ENCODE measurements at places on chromosomes 7 and 10.

DNA sequence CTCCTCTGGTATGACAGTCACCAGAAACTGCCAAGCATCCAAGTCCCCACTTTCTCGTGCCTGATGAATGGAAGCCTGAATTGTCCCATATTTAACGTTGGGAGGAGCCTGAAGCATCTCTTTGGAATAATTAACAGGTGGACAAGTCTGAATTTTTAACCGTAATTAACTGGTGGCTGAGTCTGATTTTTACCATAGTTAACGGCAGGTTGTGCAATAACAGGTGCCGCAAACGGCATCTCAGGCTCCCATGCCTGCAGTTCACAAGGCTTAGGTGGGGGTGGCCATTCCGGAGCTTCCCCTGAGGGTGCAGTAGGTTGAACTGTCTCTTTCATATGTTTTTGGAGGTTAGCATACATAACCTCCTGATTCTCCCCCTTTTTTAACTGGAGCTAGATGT, 2.0 kb upstream of the GIMAP4 start:
- no peak for DNase-seq

GRCh38 chr10:44178856-44179255, 206.0 kb downstream of the CXCL12 start:
- DNase-seq: no peak

GRCh38 chr10:126528315-126528835, 140.1 kb upstream of the ADAM12 start:
- no peak for DNase-seq

DNA sequence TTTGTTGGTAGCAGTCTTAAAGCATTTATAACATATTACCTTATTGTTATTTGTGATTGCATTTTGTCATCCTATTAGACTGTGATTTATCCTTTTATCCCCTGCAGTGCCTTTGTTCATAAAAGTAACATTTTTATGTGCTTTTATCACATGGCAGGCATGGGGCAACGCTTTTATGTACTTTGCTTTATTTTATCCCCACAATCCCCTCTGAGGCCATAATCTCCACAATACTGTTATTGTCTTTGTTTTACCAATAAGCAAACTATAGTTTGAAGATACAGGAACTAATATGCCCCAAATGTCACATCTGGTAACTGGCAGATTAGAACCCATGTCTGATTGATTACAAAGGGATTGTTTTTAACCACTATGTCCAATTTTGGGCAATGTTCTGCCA, 613.5 kb downstream of the REEP3 start:
- DNase-seq: no peak

DNA sequence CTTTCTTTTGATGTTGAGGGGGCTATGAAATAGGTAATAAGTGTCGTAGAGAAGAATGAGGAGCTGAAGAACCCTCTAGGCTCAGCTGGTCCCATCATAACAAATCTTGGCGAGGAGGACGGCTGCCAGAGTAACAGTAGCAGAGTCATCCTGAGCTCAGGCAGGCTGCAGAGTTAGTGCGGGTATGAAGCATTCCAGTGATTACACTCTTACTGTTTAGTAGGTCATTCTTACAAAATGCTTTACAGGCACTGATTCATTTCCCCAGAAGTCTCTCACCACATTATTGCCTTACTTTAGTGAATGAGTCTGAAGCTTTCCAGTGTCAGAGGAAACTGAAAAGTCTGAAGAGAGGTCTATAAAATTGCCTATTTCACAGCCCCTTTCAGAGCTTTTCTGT, 43.9 kb upstream of the GPR158 start:
- DNase-seq: peak; percentile 69

- peak; percentile 73 for DNase-seq
These were observed 516.7 kb upstream of the CELF2 start for GRCh38 chr10:10500937-10501336.

DNA sequence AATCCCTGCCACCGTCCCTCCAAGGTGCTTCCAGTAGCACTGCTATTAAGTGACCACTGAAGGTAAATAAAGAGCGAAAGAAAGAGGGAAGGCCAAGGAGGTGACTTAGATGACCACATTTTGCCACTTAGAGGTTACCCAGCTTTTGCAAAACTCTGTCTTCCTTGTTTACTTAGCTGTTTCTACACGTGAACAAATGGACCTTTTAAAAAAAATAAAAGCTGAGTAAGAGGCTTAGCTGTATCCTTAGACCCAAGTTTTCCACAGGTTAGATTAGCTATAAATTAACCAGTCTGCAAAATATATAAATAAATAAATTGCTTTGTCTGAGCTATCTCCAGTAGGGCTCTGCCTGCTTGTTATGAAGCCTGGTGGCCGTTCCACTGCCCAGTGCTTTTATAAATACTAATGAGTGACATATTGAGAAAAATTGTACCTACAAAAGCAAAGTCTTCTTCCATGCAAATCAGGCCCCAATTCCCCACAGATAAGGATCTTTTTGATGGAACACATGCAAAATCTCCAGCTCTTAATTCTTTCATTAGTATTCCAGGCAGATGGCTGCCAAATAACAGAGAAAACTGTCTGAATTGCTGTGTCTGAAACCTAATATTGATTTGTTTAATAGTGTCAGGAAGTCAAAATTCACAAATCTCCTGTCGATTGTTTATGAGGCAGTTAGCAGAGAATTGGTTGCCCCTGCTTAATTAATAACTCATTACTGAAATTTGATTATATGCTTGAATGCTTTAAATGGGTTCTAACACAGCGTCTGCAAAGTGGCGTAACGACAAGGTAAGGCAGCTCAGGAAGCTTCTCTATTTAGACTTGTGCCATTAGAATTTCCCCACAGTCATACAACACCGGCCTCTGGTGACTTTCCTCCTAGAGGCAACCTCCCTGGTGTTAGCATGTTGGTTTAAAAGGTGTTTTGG, 176.7 kb downstream of the EMX2 start:
- DNase-seq: no peak

GRCh38 chr7:8637322-8637721, 203.9 kb downstream of the NXPH1 start:
- no peak for DNase-seq

DNA sequence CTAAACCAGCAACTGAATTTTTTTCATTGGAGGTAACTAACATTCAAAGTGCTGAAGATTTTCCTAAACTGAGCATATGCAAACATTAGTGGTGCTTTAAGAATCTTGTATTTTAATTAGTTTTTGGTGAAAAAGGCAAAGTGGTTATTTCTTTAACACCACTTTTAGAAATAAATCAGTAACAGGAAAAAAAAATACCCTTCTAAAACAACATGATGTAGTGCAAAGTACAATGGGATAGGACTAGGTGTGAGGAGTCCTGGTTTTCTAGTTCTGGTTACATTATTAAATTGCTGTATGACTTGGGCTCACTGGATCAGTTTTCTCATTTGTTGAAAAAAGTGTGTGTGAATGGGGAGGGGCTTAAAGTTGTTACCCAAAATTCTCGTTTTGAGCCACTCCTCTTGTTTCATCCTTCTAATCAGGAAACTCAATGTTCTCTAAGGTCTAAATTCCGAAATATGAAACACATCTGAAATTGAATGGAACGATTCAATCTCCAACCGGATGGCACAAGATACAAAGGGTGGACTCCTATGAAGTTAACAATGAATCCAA, 1.8 kb downstream of the WASL start:
- DNase-seq: no peak

DNA sequence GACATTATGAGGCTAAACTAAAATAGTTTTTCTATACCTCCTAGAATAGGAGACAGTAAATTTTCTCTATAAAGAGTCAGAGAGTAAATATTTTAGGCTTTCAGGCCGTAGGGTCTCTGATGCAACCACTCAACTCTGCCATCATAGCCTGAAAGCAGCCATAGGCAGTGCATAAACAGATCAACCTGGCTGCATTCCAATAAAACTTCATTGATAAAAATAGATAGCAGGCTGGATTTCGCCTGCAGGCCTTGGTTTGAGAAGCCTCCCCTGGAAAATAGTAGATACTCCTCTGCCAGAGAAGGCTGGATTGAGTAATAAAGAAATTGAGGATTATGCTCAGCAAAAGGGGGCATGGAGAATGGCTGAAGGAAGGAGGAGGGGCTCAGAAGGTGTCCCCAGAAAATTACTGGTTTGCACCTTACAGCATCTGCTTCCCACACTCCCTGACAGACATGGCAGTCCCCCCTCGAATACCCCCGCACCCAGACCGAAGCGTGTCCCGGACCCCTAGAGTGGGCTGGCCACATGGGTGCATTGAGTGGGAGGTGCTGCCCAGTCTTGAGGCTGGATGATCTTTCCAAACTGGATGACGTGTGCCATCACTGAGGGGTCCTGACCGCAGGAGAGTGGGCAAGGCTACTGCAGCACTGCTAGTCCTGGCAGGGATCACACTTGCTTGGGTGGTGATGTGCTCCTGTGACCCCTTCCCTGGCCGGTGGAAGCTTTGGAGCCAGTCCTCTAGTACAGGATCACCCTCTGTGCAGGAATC, 126.6 kb downstream of the PTPN20 start:
- no peak for DNase-seq

GRCh38 chr10:83612050-83612449, 527.3 kb upstream of the GHITM start:
- DNase-seq: peak; percentile 91

DNA sequence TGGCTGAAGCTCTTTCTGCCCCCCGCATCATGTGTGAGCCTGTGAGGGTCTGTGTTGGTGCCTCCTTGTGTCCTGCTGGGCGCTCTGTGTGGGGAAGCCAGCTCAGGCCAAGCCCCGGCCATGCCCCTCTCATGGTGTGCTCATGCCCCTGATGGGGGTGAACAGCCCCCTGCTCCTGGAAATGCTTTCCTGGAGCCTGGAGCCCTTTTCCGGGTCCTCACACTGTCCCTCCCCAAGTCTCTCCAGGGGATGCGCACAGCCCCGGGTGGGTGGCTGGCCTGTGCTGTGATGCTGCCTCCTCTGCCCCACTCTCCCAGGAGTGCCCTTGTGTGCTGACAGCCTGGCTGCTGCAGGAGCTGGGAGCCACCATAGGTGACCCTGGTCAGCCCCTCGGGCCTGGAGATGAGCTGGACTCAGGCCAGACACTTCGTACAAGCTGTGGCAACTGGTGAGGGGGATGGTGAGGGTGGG, 20.8 kb upstream of the ZNF862 start:
- DNase-seq: no peak

DNA sequence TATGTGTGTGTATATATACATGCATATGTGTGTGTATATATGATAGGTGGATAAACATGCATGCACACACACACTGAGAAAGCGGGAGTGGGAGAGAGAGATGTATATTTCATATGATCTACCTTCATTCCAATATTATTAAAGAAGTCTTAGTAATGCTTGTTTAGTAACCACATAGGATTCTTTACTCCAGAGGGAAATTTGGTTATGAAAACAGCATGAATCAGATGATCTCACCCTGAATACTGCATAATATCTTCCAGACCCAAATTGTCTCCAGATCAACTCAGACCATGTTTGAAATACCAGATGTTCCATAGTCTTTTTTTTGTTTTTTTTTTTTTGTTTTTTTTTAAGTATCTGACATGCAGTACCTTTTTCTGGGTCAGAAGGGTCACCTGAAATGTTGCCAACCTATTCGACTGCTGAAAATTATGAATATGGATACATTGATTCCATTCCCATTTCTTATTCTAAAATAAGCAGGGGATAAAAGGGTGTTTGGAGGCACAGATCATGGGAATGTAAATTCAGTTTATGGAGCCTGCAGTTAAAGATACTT, 17.4 kb downstream of the TES start:
- peak; percentile 92 for DNase-seq

DNA sequence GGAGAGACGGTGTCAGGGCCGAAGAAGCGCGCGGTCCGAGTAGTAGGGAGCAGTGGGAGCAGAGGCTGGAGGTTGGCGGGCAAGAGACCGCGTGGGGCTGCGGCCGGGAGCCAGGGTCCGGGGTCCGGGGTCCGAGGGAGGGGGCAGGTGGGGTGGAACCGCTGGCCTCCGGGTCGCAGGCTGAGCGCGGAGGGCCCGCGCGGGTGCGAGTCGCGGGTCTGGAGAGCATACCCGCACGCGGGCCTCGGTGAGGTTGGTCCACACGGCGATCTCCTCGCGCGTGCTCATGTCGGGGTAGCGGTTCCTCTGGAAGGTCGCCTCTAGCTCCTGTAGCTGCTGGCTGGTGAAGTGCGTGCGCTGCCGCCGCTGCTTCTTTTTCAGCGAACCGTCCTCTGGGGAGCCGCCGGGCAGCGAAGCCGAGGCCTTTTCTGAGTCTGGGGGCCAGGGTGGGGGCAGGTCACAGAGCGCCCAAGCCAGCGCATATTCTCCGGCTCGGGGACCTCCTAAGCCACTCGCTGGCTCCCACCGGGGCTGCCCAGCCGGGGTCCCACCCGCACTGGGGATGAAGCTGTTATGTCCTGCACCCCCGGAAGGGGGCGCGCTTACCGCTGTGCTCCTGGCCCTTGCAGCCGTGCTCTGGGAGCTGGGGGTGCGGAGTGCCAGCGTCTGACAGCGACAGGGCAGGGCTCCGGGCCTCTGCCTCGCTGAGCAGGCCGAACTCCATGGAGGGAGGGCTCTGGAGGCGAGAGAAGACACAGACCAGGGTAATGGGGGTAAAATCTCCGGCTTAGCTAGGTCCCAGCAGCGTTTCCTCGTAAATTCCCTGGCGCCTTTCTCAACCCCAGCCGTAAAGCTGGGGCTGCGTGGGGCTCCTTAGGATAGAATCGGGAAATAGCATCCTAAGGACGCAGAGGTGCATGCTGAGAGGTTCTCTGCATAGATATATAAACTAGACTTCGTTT, 5.5 kb downstream of the ELOVL3 start:
- no peak for DNase-seq

GRCh38 chr10:30645340-30645827, 15.8 kb upstream of the LYZL2 start:
- DNase-seq: peak; percentile 38

- no peak for DNase-seq
These were observed 356.9 kb downstream of the DNAJB6 start for GRCh38 chr7:157693521-157694375.

- DNase-seq: no peak
These were observed 107.9 kb upstream of the GNAI1 start for GRCh38 chr7:80026766-80027165.

GRCh38 chr10:29830531-29831512, 196.1 kb upstream of the SVIL start:
- DNase-seq: no peak

- no peak for DNase-seq
These were observed 104.9 kb downstream of the ADK start for GRCh38 chr10:74255888-74256357.

DNA sequence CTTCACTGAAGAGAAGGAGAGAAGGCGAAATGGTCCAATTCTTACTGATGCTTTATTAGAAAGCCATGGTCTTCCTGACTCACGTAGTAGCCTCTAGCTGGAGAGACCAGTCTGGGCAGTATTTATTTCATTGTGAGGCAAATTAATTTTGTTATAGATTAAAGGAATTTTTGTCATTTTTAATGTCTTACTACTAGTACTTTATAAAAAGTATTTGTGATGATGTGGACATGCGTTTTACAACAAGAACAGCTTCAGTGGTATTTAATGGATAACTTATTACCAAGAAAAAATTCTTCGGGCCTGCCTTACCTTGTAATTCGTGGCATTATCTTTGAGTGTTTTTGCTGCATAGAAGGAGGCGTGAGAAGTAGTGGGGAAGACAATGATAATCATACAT, 339.4 kb upstream of the SHH start:
- DNase-seq: no peak

GRCh38 chr7:138892006-138892630, 89.1 kb downstream of the KIAA1549 start:
- DNase-seq: no peak
